Foreskin keratinocyte (primary cell): ENCODE measurements at places on chromosomes 1 and 21. TPM values are rescaled to one million over a fixed set of nuclear protein-coding genes. Genes with fewer than 3 reads are reported as not detected.

DNA sequence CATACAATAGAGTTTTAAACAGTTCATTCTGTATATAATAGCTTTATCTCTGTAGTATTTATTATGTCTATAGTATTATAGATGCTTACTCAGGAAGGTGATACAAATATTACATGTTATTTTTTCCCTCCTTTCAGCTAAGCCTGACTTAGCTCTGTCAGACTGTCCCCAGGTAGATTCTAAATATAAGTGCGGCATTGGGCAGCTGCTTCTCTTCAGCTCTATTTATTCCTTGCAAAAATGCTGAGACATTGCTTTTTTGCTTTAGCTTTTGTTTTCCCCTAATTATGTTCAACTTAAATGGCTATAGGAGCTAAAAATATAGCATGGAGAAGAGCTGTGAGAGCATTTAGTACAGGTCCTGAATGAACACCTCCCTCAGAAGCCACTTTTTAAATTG, 203.2 kb upstream of the BEND5 start:
- no peak for DNase-seq

- DNase-seq = no peak
Measured at GRCh38 chr1:247680171-247680570, 632 bp upstream of the OR13G1 start.

DNA sequence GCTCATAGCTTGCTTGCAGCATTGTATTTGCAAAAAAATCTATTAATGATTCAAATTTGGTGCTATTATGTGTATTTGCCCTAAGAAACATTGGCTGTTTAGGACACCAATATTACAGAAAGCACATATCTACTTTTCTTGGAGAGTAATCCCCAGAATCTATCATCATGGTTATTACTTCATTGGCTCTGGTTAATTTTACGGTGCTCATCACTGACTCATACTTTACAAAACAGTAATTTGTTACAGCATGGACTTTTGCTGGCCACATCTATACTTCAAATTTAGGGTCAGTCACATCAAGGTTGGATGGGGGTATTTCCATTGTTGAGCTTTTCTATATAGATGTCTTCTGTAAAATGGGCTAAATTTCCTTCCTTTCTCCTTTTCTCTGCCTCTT, 45.7 kb downstream of the SH3GLB1 start:
- DNase-seq = no peak

DNA sequence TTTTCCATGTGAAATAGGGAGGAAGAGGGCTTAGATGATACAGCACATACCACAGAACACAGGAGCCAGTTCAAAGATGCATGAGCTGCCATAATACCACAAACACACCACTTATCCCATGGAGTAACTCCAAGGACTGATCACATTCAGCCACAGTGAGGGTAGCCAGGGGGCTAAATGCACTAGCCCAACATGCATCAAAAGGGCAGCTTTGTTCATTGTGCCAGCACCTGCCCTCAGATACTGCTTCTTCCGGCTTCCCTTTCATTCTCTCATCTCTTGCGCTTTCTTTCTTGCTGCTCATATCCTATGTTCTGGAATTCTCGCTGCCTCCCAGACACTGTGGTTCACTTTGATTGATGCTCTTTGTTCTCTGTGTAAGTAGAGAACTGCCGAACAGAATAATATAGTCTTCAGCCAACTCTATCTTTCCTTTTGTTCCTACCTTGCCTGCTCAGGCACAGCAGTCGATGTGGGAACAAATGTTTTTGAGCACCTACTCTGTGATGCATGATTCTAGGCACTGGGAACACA, 50.0 kb upstream of the SYT6 start:
- no peak for DNase-seq

GRCh38 chr1:93414749-93415148, 33.2 kb upstream of the FNBP1L start:
- no peak for DNase-seq

- no peak for DNase-seq
Measured at GRCh38 chr1:26811057-26811456, 15.4 kb upstream of the ZDHHC18 start.

DNA sequence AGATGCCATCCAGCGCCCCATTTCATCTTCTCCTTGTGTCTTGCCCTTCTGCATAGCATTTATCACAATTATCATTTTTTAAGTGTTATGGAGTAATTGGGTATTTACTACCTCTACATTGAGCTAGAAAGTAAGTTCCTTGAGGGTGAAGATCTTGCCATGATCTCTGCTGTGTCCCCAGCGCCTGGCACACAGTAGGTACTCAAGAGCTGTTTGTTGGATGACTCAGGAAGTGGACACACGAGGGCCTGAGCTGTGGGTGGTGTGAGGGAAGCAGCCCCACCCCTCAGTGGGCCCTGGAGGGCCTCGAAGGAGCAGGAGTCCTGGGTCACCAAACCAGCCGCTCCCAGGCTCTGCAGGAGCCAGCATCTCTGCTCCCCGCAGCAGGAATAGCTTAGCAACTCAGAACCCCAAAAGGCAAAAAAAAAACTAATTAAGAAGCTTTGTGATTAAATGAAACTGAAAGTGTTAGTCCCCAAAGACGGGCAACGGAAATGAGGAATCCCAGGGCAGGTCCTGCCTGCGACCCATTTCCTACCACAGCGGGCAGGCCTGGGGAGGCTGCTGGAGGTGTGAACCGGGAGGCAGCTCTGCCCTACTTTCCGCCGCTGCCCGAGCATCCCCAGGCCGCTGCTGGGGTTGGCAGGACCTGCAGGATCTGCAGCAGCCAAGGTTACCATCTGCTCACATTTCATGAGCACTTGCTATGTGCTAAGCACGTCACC, 87.7 kb downstream of the LACTBL1 start:
- DNase-seq = no peak

GRCh38 chr1:22238356-22239224, 95.7 kb upstream of the WNT4 start:
- peak; percentile 44 for DNase-seq

- DNase-seq = no peak
Measured at GRCh38 chr1:165365341-165365740, 8.8 kb upstream of the LMX1A start.

DNA sequence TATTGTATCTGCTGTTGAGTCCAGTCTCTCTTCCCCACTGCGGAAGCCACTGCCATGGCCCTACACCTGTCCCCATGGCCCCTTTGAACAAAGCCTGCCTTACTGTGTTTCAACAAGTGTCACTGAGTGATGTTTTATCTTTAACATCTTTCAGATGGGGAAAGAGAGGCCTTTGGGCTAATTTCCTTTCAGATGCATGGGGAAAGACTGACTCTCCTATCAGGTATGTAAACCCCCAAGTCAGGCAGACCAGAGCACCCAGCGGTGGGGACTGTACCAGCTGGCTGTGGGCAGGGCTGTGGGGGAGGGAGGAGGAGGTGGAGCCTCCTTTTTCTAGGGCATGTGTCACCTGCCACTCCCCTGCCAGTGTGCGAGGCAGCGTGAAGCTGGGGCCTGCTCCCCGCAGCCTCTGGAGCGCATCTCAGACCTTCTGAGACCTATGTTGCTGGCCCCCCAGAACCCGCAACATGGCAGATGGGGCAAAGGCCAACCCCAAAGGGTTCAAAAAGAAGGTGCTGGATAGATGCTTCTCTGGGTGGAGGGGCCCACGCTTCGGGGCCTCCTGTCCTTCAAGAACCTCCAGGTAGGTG, at the start of gene PLA2G2F:
TSS of gene PLA2G2F (plus strand) at position 363 of the 590 bp plus-strand sequence. CDS start at position 468, 105 bp downstream.
- no peak for DNase-seq

DNA sequence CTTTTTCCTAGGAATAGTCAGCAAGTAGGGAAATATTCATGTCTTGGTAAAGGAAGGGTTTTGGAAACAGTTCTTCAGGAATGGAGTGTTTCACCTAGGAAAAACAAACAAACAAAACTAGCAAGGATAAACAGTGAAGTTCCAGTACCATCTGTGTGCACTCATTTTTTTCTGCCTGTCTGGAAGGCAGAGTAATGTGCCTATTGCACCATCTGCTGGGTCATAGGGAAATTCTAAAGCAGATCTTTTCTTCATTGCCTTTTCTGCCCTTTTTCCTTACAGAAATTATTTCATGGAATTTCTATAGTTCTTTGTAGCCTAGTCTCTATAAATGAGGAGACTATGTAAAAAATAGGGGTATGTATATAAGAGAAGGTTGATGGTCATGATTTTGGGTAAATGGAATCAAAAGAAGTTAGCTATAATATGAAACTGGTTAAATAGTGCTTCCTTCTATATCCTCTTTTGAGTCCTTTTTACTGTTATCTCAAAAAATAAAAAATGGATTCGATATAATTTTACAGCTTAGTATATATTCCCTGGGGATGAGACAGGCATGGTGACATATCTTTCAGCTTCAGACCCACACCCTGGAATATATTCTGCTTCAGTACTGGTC, 3.4 kb upstream of the HRNR start:
- peak; percentile 57 for DNase-seq

Gene TRIM45
- 2.3 and 2.9 TPM in 2 replicates for total RNA-seq

Gene FCRL6
- total RNA-seq = not detected in 2 replicates

Gene ATP6V1G3
- not detected in 2 replicates for total RNA-seq

Gene SERINC2
- 153 and 158 TPM in 2 replicates for total RNA-seq

Gene AXDND1
- 0.21 and 0.31 TPM in 2 replicates for total RNA-seq

Gene MX2
- 16.7 and 43.2 TPM in 2 replicates for total RNA-seq

Gene ANKRD65
- 11.6 and 12.5 TPM in 2 replicates for total RNA-seq

Gene COL11A1
- total RNA-seq = 0.71 and 1.0 TPM in 2 replicates
